ENCODE measurements at places on chromosomes 13 and 19.

DNA sequence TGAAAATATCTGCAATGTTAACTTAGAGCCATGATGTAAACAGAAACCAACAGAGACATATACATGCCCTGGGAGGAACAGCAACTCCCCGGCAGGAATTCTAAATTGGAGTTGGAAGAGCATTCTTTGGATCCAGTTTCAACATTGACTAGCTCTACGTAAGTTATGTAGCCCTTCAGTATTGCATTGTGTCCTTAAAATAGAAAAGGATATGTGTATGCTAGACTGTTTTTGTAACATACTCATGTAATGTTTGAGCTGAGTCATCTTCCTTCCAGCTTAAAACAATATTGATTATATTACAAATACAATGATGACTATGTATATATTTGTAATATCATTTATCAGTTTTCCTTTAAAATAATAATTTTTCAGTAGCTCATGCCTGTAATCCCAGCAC lies 1422.2 kb upstream of the PCDH20 start:
- no peak for DNase-seq

DNA sequence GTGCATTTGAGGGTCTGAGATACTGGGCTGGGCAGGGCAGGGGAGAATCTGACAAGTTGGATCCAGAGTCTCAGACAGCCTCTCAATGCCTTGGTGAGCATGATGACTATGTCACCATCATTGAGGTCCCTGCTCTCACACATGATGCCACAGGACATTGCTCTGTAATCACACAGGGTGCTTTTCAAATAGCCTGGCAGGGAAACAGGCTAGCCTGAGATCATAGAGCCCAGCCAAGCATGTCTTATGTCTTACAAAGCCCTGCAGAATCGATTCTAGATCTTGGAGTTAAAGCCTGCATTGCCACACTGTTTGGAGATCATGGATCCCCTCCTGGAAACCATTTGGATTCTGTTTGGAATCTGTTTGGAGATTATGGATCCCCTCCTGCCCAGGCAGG lies 5.3 kb downstream of the KCNN1 start:
- no peak for DNase-seq

GRCh38 chr13:43405457-43405856 lies 381.3 kb downstream of the ENOX1 start:
- DNase-seq: no peak

DNA sequence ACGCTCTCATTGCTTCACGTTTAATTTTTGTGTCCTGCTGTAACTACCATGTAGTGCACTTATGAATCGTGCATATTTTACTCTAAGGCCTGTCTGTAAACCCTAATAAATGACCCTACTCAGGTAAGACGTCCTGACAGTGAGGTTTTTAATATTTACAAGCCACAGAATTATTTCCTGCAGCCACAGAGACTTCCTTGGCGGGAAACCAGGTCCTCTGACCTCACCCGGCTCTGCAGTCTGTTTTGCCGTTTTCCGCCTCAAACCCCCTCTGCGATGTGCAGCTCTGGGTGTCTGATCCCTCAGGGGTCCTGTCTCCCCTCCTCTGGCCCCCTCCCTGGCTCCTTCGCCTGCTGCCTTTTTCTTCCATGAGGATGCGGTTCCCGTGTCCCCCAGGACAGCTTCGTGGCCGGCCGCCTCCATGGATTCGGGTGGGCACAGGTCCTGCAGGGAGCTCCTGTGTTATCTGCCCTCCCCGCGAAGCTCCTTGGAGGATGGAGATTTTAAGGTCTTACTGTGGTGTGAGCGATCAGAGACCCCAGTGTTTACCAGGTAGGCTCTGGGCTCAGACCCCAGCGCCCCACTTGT lies 66.3 kb downstream of the MCF2L start:
- DNase-seq: no peak

- peak; percentile 80 for DNase-seq
These were observed 606 bp downstream of the PRDX2 start for GRCh38 chr19:12800923-12801465.

DNA sequence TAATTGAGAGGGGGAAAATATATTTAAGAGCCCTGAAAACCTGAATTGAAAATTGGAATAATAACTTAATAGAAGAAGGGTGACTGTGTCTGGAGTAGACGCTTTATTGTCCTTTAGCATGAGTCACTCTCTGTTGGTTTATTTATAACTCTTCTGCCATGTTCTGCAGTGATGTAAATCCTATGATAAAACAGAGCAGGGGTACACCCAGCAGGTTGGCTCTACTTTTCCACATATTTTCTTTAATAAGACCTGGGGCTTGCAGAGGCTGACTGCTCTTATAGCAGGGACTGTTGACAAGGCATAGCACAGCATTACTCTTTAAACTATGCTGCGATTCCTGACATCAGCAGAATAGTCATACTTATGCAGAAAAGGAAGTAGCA lies 389.9 kb upstream of the PCDH9 start:
- DNase-seq: no peak

- DNase-seq: no peak
These were observed 133.4 kb downstream of the TM9SF2 start for GRCh38 chr13:99634672-99635071.

DNA sequence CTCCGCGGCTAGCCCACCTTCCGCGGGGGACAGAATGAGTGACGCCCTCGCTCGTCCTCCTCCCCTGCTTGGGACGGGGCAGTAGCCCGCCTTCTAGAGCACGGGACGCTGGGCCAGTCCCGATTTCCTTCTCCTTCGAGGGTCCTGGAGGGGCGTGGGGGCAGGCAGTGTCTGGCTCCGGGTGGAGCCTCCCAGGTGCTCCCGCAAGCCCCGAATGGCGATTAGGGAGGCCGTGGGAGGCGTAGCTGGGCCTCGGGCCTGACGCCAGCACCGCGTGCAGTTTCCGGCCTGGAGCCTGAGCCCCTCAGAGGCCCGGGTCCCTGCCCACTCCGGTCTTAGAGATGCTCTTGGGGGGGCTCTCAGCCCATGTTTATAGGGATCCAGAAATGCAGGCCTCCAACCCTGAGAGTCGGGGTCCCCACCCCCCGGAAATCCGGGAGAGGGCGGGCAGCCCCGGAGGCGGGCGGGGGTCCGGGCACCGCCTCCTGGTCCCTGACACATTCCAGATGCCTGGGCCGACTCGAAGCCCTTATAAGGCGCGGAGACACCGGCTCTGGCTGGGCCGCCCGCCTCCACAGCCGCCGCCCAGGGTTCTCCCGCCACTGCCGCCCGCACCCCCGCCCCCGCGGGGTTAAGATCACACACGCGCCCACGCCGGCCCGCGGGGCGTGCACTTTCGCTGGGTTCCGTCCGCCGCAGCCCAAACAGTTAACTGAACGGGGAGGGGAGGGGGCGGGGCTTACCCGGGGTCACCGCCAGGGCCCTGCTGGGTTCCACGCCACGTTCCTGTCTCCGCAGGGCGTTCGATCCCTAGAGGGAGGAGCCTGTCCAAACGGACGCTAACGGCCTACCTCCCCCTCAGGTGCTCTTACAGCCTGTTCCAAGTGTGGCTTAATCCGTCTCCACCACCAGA lies 1.5 kb downstream of the MYADM start:
- no peak for DNase-seq

GRCh38 chr13:30027569-30028455 lies 177.4 kb upstream of the UBL3 start:
- no peak for DNase-seq

DNA sequence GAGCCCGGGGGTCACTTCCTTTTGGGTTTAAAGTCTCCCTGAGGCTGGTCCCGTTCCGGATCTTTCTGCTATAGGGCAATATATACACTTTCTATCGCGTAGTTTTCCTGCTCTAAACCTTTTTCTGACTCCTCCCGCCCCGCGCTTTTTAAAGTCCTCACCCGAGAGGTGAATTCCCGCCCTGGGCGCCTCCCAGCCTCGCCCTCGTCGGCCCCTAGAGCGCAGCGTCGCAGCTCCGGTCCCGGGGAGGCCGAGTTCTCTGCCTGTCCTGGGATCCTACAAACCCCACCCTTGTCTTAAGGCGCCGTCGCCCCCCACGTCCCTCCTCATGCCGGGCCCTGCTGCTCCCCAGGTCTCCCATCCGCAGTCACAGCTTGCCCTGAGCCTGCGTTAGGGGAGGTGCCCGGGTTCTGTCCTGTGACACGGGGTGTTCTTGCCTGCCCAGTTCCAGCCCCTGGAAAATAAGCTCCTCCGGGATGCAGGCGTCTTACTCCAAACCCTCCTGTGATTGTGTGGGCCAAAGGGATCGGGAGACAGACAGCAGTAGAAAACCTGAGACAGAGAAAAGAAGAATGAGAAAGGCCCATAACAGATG lies 491 bp downstream of the ZNF525 start:
- peak; percentile 78 for DNase-seq

GRCh38 chr13:40586886-40587565 lies 79.4 kb downstream of the FOXO1 start:
- no peak for DNase-seq

DNA sequence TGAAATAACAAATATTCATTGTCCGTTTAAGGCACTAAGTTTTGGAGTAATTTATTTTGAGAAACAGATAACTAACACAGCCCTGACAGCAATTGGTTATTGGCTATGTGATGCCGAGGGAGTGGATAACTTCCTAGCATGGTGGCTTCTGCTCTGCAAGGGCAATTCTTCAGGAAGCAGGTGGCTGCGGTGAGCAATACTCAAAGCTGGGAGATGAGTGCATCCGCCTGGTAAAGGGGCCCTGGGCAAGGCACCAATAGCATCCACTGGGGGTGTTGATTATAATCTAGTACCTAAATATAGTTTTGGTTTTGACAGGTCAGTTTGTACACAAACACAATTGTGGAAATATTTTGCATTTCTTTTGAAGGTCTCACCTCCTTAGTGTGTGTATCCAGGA lies 41.0 kb downstream of the CCDC70 start:
- no peak for DNase-seq

DNA sequence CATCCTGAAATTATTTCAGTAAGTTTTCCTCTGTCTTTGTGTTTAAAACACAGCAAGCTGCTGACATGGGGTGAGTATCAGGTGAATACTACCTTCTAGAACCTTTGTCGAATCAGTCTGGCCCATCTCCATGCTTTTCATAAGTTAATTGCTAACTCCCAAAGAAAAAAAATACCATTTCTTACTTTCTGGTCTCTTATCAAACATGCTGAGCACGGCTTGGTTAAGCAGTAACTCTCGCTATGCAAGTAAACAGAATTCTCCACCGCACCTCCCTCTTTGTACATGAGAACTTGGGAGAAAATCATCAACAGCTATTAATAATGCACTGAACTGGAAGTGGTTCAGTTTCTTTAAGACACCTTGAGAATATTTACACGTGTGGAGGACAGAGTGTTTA lies 88.6 kb downstream of the FGF9 start:
- DNase-seq: no peak

DNA sequence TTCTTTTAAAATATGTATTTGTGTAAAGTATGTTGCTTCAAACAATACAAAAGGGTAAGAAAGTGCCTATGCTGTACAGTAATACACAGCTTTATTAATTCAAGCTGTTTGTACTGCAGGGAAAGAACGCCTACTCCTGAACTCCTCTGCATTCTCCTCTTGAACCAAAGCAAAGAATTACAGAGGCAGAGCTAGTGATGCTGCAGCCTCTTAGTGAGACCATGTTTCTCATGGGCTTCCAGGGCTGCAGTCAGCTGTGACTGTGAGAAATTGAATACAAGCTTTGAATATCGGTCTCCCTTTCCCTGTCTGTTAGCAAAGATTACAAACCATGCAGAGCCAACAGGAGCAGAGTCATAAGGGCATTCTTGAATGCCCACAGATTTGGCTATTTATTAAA lies 248.5 kb downstream of the SLITRK1 start:
- DNase-seq: no peak

DNA sequence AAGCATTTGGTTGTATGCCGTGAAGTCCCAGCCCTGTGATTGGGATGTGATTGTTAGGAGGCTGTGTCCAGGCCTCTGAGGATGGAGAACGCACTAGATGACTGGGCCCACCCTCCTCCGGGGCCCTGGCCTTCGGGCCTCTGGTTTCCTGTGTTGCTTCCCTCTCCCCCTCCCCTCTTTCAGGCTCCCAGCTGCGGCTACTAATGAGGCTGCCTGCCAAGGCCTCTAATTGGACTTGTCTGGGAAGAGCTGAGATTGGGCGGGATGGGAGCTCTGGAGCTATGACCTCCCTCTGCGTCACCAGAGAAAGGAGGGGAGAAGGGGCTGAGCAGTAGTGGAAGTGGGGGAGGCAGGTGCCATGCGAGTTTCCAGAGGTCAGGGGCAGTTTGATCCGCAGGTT lies 9.9 kb downstream of the PTH2 start:
- peak; percentile 24 for DNase-seq

DNA sequence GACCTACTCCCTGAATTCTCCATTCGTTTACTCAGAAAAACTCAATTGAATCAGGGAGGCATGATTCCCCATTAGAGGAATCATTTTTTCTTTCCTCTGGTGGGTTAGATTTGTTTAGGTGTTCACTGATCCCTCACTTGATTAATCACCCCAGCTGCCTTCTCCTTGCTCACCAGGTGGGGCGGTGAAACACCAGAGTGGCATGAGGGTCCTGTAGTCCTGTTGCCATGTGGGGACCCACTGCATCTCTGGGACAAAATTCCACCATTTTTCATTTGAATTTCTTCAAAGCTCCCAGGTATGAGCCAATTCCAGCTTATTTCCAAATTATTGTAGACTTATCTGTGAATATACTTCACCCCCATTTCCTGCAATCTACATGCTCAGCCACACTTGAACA lies 462.7 kb upstream of the ZNF507 start:
- no peak for DNase-seq

DNA sequence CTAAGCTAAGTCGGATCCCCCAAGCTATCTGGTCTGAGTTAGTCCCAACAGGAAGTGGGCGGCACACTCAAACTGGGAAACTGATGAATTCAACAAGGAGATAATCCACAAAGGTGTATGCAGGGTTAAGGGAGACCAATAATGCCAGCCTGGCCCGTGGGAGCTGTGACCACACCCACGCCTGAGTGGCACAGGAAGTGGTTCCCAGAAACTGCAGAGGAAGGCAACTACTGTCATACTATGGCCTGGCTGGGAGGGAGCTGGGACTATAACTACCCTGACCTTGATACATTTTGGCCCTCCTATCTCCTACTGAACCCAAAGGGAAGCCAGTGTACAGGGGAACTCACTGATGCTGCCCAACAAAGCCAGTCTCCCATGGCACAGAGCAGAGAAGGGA lies 85.5 kb upstream of the TDRD3 start:
- DNase-seq: no peak

DNA sequence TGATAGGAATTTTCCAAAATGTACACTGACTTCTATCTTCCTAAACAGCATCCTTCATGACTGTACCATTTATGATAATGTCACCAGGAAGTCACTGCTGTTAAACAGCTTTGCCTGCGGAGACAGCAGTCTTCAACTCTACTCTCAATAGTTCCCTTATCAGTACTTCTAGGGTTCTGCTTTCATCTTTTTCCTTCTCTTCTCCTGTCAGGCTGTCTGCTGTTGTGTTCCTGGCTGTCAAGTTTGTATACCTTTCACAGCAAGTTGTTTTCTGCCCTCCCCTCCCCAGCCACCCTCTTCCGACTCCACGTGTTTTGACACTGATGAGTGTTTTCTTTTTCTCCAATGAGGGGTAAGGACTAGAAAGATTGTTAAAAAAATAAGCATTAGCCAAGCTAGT lies 2.2 kb downstream of the UPF3A start:
- DNase-seq: no peak

GRCh38 chr13:41496420-41497234 lies 39.3 kb downstream of the RGCC start:
- DNase-seq: no peak
